ENCODE measurements at places on chromosomes 6 and 20.
A peak's percentile ranks its signal among the peaks of the same experiment; 100 is the strongest.

- no peak for DNase-seq
These were observed 57.1 kb downstream of the PHF20 start for GRCh38 chr20:35828916-35829315.

- no peak for DNase-seq
These were observed 143.6 kb downstream of the RCAN2 start for GRCh38 chr6:46347669-46348068.

- DNase-seq = no peak
These were observed 865.3 kb upstream of the GJE1 start for GRCh38 chr6:141267420-141267819.

DNA sequence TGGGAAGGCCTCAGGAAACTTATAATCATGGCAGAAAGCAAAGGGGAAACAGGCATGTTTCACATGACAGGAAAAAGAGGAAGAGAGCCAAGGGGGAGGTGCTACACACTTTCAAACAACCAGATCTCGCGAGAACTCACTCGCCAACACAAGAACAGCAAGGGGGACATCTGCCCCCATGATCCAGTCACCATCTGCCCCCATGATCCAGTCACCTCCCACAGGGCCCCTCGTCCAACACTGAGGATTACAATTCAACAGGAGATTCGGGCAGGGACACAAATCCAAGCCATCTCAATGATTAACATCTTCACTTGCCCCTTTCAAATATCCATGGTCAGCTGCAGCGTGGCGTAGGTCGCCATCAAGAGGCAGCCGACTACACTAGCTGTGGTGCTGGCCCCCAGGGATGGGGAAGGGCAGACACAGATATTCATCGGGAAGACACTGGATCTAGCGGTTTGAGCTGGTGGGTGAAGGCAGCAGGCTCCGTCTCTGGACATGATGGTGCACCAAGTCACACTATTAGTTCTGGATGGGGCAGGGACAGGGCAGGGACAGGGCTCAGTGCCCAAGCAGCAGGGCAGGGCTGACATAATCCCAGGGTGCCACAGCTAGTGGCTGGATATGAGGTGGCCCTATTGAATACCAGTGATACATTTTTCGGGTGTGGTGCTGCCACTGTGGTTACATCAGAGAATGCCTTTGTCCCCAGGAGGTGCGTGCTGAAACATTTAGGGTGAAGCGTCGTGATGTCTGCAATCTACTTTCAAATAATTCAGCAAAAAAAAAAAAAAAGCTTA is 31.6 kb downstream of the TUBB2B start:
- DNase-seq = peak; percentile 67
